Inflammatory macrophage (primary cell): ENCODE measurements at places on chromosomes 16 and 17.

- no peak for DNase-seq
These were observed 120.2 kb upstream of the HAS3 start for GRCh38 chr16:68985268-68985667.

- no peak for DNase-seq
These were observed 5.8 kb downstream of the RIPOR1 start for GRCh38 chr16:67534431-67534830.

DNA sequence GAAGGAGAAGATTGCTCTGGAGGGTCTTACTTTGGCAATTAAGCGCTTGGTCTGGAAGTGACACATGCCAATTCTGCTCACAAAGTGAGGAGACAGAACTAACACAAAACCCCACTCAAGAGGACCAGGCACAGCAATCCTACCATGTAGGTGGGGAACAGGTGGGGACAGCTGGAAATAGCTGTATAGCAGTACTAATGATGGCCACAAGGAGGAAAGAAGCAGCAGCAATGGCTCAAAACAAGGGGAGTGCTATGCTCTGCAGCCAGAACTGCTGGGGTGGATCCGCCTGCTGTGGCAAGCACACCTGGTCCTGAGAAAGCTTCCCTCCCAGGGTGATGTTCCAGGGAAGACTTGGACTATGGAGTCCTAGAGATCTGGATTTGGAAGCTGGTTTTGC lies 17.0 kb upstream of the TMEM132E start:
- no peak for DNase-seq

DNA sequence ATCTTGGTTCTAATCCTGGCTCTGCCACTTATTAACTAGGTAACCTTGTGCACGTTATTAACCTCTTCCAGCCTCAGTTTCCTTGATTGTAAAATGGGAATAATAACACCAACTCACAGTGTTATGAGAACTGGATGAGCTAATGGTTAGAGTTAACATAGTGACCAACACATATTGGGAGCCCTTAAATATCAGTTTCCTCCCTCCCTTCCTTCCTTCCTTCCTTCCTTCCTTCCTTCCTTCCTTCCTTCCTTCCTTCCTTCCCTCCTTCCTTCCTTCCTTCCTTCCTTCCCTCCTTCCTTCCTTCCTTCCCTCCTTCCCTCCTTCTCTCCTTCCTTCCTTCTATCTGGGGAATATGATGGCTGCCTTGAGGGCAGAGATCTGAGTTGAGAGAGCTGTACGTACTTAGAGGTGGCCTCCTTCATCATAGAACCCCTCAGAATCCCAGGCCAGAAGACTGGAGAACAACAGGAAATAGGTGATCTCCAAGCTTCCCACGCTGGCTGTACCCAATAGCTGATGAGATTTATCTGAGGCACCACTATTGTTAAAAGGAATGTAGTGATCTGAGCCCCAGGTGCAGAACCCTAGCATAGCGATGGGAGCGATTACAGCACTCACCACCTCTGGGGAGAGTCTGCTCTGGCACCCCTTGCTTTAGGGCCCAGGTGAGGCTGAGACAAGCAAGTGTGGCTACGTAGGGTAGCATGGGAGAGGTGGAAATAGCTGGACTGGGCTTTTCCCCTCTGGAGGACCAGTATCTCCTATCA lies 26.2 kb downstream of the CCR7 start:
- no peak for DNase-seq

GRCh38 chr17:59498530-59499307 lies 66.7 kb upstream of the DHX40 start:
- DNase-seq: no peak

DNA sequence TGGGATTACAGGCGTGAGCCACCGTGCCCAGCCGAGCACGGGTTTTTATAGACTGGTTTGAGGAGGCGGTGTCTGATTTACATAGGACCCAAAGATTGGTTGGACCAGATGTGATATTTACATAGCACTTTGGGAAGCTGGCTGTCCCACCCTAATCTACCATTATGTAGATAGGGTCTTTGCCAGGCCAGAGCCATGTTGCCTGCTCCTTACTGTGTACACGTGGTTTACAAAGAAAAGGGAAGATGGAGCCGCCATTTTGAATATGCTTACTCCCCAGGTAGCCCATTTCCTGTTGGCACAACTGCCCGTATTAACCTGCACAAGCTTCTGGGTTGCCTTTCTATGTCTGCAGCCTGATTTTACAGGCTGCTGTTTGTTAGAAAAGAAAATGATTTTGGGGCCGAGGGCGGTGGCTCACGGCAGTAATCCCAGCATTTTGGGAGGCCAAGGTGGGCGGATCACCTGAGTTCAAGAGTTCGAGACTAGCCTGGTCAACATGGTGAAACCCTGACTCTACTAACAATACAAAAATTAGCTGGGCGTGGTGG lies 89.9 kb upstream of the EEF2KMT start:
- no peak for DNase-seq
